ENCODE measurements at places on chromosomes 1 and 21.

- DNase-seq, result no peak
These were observed 287.8 kb upstream of the RGS18 start for GRCh38 chr1:191870490-191870889.

GRCh38 chr21:40512590-40512989 lies 334.4 kb downstream of the DSCAM start:
- DNase-seq, result no peak

DNA sequence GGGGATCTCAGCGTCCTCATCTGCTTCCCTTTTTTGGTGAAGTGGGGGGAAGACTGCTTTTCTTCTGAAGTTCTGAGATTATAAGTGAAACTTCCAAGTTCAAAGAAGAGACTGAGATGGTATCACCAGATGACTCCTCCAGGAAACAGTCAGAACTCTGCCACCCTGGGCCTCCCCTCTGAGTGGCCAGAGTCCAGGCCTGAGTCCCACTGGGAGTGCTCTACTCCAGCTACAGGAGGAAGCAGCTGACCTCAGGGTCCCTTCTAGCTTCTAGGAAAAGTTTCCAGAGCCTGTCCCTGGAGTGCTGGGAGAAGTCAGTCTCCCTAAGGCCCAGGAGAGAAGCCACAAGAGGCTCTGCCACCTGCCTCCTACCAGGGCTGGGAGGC lies 104.7 kb downstream of the CASZ1 start:
- DNase-seq, result no peak

DNA sequence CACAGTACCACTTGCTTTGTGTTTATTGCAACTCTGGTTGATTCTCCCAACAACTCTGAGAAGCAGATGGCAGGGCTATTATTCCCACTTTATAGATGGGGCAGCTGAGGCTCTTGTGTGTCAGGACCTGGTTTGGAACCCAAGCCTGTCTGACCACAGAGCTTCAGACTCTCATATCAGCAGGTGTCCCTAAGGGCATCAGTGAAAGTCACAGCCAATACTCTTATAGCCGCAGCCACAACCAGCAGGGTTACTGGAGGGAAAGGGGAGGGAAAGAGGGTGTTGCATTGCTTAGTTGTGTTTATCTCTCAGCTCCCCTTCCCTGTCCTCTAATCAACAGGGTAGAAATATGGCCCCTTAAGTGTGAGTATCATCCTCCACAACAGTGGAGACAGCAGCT lies 304.0 kb downstream of the RRAGC start:
- no peak for DNase-seq

Measured in keratinocyte (primary cell).